ENCODE measurements at places on chromosomes 13 and 19. TPM values are rescaled to one million over a fixed set of nuclear protein-coding genes. Genes with fewer than 3 reads are reported as not detected.

Gene ZNF329
- polyA plus RNA-seq = 9.3 TPM

GRCh38 chr13:20313896-20314295 lies 81.8 kb upstream of the GJB6 start:
- DNase-seq = no peak

GRCh38 chr13:45879666-45880065 lies 28.1 kb upstream of the SIAH3 start:
- DNase-seq = no peak

Gene F2RL3
- polyA plus RNA-seq = 1.9 TPM

DNA sequence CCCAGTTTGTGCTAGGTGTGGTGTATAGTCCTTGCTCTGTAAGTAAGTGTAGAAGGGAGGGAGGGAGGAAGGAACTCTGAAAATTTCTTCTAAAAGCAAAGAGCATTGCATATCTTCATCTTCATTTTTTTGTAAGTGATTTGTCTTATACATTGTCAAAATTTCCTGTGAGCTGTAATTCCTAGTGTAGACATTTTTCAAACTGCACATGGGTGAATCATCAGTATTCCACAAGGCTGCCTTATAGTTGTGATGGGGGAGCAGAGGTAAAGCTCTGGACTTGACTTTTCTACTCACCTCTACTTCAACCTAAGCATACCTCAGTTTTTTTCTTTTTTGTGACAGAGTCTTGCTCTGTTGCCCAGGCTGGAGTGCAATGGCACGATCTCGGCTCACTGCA lies 86.9 kb downstream of the CDK8 start:
- no peak for DNase-seq

DNA sequence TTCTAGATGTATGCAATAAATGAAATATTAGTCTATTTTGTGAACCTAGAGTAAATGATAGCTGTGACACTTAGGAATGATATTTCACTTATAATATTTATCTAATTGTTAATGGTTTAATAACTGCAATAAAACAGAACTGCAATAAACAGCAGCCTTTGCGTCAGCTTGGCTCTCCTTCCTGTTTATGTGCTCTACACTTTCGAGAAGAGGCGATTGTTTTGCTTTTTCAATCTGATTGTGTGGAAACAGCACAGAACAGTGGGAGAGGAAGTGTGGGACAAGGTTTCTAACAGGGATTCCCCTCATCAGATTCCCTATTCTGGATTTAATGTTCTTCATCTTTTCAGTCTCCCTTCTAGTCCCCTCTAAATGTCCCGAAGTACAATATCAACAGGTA lies 17.3 kb upstream of the TRPC4 start:
- DNase-seq = no peak

- no peak for DNase-seq
These were observed 1214.1 kb downstream of the DIAPH3 start for GRCh38 chr13:58949646-58950045.

- DNase-seq = no peak
These were observed 1.7 kb downstream of the PLIN5 start for GRCh38 chr19:4533334-4533733.

- DNase-seq = no peak
These were observed 11.2 kb upstream of the MADCAM1 start for GRCh38 chr19:485077-485476.

GRCh38 chr13:41413872-41414271 lies 43.5 kb upstream of the RGCC start:
- no peak for DNase-seq

DNA sequence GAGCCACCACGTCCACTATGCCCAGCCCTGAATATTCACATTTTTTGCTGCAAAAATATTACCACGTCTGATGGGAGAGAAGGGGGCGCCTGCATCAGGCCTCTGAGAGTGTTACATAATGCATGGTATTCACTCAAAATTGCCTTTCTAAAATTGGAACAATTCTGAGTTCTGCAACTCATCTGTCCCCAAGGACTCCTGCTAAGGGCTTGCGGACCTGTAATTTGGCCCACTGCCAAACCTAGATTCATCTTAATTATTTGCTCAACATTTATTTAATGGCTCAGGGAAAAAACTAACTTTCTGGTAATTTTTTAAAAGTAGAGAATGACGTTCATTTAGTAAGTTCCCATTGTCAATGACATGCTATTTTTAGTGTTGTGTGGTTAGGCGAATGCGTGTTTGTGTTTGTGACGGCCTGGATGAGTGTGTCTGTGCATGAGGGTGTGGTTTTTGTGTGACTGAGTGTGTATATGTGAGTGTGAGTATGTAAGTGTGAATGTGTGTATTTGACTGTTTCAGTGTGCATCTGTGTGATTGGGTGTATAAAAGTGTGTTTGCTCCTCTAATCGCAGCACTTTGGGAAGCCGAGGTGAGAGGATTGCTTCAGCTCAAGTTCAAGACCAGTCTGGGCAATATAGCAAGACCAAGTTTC lies 8.8 kb downstream of the INAFM1 start:
- no peak for DNase-seq
